Sciatic nerve (tissue), 2 donors: ENCODE measurements at places on chromosomes 2 and 18. TPM values are rescaled to one million over a fixed set of nuclear protein-coding genes. Genes with fewer than 3 reads are reported as not detected.

The LONRF2 gene
- total RNA-seq, result 11.4 TPM

The C1GALT1C1L gene
- 0.49 TPM for total RNA-seq

The NEDD4L gene
- total RNA-seq, result 30.9 TPM

The IL36RN gene
- total RNA-seq, result not detected

The ST8SIA3 gene
- total RNA-seq, result not detected

The SKA1 gene
- 0.36 TPM for total RNA-seq
